NCI-H1930 (cell line): ENCODE measurements at places on chromosomes 6 and 20.

GRCh38 chr6:18471232-18471964 lies 84.2 kb downstream of the RNF144B start:
- DNase-seq: no peak

DNA sequence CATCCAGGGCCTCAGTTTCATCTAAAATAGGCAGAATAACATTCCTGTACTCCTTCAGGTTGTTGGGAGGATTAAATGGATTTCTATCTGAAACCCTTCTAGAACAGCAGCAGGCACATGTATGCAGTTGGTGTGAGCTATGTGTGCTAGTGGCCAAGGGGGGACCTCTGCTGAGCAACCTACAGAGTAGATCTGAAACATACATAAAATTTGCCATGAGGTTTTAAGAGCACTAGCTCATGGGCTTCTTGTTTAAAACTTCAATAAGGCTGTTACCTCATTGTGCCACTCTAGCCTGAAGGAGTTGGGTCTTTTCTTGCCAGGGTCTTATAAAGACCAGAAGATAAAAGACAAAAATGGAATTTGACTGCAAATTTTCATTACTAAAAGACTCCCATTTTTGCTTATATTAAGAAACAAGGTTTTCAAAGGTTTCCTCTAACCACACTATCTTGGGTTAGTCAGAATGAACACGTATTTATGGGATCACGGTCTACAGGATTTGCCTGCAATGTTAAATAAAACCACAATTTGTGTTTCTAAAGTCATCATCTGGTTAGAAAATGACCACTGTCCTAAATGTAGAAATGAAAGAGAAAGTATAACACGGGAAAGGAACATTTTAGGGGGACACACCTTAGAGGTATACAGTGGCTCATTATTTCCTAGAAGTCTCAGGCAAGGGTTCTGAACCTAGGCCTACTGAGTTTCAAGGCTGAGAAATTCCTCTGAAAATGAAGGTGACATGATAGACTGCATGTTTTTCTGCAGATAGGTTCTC lies 144.9 kb upstream of the OLIG3 start:
- DNase-seq: no peak

DNA sequence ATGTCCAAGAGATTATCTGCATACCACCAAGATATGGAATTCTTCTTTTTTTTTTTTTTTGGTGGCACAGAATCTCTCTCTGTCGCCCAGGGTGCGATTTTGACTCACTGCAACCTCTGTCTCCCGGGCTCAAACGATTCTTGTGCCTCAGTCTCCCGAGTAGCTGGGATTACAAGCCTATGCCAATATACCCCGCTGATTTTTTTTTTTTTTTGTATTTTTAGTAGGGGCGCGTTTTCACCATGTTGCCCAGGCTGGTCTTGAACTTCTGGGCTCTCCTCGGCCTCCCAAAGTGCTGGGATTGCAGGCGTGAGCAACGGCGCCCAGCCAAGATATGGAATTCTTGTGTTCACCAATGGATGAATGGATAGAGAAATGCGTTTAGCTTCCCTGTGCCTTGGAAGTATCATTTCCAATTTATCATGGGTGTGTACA lies 31.0 kb downstream of the POM121L2 start:
- DNase-seq: no peak

DNA sequence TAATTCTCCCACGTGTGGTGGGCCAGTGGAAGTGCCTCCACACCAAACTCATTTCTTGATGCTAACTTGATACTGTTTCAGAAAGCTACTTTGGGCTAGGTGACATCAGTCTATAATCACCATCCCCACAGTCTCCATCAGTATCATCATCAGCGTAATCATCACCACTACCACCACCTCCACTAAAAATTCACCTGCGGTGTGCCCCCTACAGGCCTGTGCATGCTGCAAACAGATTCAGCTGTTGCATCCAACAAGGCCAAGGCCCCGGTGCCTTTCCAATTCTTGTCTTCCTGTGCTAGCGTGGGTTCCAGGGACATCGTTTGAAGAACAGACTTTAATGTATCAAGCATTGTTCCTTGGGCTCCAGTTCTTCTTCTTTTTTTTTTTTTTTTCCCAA lies 201.3 kb upstream of the EXOC2 start:
- no peak for DNase-seq

DNA sequence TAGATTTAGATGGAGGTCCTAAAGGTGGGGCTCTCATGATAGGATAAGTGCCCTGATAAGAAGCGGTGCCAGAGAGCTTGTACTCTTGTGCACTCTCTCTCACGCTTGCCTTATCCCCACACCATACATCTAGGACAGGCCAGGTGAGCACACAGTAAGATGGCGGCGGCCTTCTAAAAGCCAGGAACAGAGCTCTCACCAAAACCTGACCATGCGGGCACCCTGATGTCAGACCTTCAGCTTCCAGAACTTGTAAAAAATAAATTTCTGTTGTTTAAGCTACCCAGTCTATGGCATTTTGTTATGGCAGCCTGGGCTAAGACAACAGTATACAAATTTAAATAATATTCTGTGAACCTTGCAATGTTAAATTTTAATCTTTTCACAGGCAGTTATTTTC lies 40.8 kb upstream of the CALHM6 start:
- no peak for DNase-seq
